Endodermal cell (in vitro differentiated cells): ENCODE measurements at places on chromosomes 2 and 18. TPM values are rescaled to one million over a fixed set of nuclear protein-coding genes. Genes with fewer than 3 reads are reported as not detected.

GRCh38 chr2:30029804-30030203 lies 108.4 kb upstream of the ALK start:
- DNase-seq: no peak

DNA sequence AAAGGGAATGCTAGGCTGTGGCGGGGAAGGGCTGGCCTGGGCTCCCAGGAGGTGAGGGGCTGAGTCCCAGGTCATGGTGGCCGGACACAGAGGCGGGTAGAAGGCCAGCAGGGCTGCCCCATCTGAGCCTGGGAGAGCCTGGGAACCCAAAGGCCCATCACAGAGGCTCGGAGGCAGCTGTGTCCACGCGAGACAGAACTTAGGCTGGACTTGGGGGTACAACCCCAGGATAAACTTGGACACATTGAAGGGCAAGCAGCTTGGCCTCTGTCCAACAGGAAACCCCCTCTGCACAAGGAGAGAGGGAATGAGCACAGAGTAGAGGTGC lies 95.9 kb downstream of the ZFP36L2 start:
- DNase-seq: peak; percentile 40

GRCh38 chr2:112201696-112202430 lies 53.0 kb downstream of the ZC3H8 start:
- DNase-seq: no peak

GRCh38 chr2:85541753-85542457 lies 2.9 kb downstream of the MAT2A start:
- no peak for DNase-seq

DNA sequence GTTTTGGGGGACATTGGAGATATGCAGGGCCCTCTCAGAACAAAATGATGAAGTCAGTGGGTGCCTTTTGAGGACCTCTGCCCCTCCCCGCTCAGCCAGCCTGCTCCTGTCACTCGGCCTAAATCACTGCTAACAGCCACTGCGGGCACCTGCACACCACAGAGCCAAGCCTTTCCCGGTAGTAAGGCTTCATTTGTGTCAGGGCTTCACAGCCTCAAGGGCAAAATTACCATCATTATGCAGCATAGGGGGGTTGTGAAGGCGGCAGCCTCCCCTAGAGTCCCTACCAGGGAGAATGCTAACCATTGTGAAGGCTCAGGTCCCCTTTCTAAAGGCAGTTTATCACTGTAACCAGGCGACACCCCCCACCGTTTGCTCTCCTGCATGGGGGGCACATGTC lies 519.8 kb upstream of the MYT1L start:
- no peak for DNase-seq

DNA sequence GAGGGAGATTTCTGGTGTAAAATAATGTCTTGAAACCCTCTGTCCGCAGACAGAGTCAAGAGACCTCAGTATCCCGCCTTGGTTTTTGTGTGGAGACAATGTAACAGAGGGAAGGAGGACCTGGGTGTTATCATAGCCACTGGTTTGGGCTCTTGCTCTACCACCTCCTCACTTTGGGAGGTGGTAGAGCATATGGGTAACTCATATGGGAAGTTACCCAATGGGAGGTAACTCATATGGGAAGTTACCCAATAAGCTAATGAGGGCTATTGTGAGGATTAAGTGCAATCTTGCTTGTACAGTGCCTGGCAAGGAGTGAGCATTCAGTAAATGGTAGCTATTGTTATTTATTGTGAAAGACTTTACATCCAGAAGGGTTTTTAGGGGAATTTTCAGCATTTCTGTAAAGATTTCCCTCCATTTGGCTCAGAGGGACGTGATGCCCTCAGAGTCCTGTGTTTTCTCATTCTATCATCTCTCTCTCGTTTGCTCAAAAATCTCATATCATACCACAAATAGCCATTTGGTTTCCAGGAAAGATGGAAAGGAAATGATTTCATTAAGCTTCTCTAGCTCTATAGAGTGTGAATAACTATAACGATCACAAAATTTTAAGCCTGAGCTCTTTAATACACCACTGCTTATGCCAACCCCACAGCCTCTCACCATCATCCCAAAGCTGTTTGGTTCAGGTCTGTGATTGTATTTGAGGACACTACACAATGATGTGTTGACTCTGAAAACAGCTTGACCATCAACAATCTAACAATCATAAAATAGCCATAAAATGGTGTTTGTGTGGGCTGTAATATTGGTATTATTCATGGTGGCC lies 307.7 kb downstream of the STK39 start:
- DNase-seq: no peak

Gene BOLL
- not detected in 3 replicates for total RNA-seq

Gene CTNNA2
- total RNA-seq: 7.9 to 9.8 TPM (median 9.0 TPM) in 3 replicates

Gene DLX1
- total RNA-seq: not detected in 2 replicates

Gene ZSWIM2
- not detected in 2 replicates for total RNA-seq

Gene SLC11A1
- total RNA-seq: 0.09 to 0.61 TPM in 2 of 3 replicates, not detected in the other
